ENCODE measurements at places on chromosomes 1 and 21.

DNA sequence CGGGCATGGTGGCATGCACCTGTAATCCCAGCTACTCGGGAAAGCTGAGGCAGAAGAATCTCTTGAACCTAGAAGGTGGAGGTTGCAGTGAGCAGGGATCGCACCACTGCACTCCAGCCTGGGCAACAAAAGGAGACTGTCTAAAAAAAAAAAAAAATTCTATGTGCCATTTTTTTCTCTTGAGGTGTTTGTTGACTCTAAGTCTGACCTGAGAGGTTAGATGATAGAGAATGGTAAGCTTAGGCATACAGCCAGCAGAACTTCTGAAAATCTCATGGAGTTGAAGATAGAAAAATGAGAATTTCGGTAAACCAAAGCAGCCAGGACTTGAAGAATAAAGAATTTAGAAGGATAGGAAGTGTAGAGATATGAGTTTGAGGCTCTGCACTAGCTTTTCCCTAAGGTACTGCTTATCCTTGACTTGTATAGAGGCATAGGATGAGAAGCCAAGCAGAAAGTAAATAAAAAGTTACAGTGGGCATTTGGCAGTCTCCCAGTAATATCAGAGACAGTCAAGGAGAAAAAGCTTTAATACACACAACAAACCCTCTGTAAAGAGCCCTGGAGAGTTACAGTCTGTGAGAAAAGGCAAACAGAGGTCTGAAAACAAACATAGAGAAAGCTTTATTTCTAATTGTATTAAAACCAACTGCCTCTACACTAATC lies 24.3 kb downstream of the F13B start:
- no peak for DNase-seq

- DNase-seq, result no peak
Observed at GRCh38 chr1:86997538-86997937, 83.1 kb downstream of the HS2ST1 start.

- no peak for DNase-seq
Observed at GRCh38 chr1:36224537-36225282, 467 bp downstream of the THRAP3 start.

DNA sequence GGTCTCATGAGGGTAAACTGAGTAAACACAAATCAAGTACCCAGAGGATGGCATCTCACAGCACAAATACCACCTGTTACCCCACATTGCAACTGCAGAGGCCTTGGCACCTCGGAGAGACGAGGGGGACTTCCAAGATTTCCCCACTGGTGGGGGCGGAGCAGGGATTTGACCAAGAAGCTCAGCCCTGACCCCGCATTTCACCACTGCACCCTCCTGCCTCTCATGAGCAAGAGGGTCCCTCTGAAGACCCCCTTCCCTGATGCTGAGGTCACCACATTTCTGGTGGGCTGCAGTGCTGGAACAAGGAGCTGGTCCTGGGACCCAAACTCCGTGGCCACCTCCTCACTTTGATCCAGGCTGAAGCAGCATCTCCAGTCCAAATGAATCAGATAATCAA lies 342.4 kb downstream of the NPHP4 start:
- DNase-seq, result no peak

DNA sequence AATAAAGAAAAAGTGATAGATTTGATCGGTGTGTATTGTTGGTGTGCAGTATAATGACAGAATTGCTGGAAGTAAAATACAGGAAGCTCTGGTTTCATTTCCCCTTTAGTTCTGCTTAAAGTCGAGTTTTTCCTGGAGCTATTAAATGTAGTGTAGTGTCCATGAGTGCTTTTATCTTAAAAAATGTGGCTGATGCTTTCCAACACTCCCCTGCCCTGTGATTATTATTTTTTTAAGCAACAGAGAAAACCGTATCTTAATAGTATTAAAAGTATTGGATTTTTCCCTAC lies 1.1 kb downstream of the LGALS8 start:
- DNase-seq, result no peak

- DNase-seq, result no peak
Observed at GRCh38 chr1:45155423-45155822, 51.0 kb downstream of the ZSWIM5 start.

GRCh38 chr1:67748630-67749029 lies 63.6 kb downstream of the GADD45A start:
- DNase-seq, result no peak

GRCh38 chr1:56915960-56916359 lies 49.9 kb downstream of the C8B start:
- DNase-seq, result no peak

DNA sequence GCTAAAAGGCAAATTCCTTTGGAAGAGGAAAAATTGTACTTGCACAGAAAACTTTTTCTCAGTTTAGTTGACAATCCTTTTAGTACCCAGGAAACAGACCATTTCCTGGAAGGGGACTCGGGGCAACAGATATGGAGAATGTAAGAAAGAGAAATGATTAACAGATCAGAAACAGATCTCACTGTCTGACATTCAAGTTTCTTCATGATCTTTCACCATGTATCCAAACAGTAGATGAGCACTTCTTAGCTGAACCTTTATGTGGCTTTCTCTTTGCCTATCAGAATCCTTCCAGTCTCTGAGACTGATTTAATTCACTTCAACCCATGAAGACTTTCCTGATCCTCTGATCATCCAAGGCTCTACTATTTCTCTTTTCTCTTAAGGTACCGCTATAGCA lies 2.7 kb downstream of the TTLL7 start:
- DNase-seq, result no peak

DNA sequence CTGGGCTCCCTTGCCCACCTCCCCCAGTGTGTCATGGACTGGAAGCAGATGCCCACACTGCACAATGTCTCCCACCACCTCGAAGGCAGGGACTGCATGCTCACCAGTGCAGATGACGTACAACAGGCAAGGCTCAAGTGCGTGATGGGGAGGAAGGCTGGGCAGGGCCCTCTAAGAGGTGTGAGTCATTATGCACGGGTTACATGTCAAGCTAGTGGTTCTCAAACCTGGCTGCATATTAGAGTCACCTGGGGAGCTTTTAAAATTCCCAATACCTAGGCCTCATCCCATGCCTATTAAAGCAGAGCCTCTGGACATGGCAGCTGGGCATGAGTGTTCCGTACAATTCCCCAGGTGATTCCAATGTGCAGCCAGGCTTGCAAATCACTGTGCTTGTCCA lies 137.9 kb upstream of the NGF start:
- DNase-seq, result no peak

DNA sequence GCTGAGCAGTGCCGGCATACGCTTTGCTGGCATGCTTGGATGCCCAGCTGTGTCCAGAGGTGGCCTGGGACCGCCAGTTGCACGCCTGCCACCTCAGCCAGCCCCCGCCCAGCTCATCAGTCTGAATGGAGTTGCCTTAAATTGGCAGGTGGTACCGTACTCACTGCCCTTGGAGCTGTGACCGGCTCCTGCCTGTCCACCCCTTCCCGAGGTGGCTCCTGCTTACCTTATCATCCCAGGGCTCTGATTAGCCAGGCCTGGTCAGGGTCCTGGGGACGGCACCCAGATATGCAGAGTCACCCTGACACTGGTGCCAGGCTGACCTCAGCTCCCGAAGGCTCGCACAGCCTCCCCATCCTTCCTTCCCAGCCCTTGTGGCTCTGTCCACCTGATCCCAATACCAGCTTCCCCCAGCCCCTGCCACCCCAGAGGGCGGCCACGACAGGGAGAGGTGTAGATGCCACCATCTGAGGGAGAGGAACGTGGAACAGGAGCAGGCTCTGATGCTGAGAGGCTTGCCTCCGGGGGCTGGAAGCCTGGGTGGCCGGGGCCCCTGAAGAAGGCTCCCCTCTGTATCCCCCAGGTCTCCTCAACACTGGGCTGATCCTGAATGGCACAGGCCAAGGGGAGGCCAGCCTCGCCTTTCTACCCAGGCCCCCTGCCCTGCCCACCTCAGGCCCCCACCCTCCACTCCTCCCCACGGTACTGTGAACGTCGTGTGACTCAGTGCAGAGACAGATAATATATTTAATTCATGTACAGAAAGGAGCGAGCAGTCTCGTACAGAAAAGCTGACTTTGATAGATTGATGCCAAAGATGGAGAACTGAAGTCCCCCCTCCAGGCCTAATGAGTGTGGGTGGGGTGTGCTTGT lies 27.8 kb downstream of the CDK18 start:
- no peak for DNase-seq

DNA sequence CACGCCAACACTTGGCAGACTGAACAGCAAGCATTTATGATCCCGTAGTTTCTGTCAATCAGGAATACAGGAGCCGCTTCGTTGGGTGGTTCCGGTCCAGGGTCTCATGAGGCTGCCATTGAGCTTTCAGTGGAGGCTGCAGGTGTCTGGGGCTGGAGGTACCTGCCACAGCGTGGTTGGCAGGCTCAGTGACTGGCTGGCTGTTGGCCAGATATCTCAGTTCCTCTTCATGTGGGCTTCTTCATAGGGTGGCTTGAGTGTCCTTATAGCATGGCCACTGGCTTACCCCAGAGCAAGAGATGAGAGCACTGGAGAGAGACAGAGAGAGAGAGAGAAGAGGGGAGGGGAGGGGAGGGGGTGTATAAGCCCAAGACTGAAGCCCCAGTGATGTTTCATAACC lies 29.3 kb downstream of the PIK3CD start:
- no peak for DNase-seq

GRCh38 chr1:216020743-216021345 lies 402.4 kb downstream of the USH2A start:
- no peak for DNase-seq

DNA sequence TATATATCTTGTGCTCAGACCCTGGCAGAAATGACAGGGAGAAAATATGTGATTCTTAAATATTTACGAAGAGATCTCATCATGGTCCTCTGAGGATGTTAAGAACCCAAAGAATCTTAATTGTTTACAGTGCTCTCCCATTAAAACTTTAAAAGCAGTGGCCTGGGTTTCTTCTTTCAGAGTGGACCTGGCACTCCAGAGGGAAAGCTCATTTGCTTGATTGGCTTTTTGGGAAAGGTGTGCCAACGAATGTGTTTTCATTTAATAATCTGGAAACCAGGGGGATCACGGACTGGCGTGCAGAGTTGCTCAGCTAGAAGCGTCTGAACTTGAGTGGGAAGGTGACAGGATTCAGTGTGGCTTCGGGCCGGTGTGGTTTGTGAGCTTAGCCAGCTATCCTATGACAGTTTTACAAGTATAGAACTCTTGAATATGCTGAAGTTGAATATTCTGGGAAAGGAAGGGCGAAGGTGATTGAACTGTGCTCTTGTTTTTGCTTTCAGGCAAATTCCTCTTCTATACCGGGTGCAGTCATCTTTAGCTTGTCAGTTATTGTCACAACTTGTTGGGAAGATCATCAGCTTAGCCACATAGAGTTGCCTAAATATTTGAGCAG lies 154.8 kb downstream of the C1orf21 start:
- DNase-seq, result no peak

GRCh38 chr1:9848022-9848421 lies 24.3 kb upstream of the CLSTN1 start:
- DNase-seq, result peak; percentile 42

DNA sequence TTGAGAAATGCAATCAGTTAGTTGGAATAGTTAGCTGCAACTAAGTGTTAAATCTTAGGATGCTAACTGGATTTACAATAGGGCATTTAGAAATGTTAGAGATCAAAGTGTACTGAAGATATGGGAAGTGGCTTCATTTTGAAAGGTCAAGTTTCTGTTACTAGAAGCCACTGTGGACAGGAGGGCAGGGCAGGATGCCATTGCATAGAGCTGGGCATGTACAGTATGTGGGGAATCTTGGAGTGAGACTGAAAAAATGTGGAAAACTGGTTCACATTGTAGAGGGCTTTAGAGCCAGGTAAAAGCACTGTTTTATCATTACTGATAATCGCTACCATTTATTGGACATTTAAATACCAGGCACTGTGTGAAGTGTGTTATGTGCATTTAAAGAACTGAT lies 31.0 kb downstream of the ARID1A start:
- no peak for DNase-seq

DNA sequence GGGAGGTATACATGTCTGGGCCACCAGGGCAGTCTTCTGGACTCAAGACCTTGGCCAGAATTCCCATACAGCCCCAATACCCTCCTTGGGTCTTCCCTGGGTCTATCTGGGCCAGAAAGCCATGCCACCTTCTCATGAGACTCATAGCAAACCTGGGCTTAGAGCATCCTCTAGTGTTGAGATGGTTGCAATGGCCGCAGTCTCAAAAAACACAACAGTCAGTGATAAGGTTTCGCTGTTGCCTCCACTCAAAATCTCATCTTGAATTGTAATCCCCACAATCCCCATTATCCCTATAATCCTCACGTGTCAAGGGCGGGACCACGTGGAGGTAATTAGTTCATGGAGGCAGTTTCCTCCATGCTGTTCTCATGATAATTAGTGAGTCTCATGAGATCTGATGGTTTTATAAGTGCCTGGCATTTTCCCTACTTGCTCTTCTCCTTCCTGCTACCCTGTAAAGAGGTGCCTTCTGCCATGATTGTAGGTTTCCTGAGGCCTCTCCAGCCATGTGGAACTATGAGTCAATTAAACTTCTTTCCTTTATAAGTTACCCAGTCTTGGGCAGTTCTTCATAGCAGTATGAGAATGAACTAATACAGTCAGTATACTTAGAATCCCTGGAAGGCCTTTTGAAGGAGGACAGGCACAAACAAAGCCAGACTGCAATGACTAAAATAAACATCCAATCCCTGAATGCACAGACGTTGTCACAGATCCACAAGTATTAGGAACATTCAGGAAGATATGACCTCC lies 77.0 kb downstream of the CTH start:
- DNase-seq, result peak; percentile 58

DNA sequence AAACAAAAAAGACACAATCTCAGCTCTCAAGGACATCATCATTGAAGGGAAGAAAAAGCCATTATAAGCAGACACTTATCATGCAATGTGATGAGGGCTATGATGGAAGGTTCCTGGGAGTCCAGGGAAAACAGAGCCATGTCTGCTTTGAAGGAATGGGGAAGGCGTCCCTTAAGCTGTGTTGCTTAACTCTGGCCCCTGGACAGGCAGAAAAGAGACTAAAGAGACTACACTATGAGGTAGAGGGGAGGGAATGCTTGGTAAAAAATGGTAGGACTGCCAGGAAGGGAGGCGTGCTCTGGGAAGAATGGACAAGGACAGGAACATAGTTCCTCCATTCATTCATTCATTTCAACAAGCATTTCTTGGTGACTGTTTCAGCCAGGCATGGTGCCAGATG lies 21.2 kb downstream of the ASAP3 start:
- no peak for DNase-seq

DNA sequence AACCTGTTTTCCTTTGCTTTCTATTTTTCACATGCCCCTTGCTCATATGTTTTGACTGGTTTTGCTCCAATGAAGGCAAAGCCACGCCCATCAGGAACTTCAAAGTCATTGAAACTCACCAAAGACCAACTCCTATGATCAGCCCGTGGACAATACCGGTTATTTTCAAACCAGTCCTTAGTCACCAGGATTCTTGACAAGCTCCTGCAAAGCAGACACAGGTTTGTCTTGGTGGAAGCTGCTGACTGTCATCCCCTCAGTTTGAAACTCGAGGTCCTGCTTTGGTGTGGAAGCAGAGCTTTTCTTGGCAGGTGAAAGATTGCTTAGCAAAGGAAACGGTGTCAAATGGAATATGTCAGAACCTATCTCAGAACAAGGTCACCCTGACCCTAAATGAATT lies 384.7 kb upstream of the CXADR start:
- DNase-seq, result no peak

- DNase-seq, result no peak
Observed at GRCh38 chr1:81915937-81916336, 115.2 kb downstream of the ADGRL2 start.

All from common myeloid progenitor, CD34-positive (primary cell).